Brain microvascular endothelial cell (primary cell): ENCODE measurements at places on chromosomes 7 and 10.

GRCh38 chr7:157752832-157753291, 416.1 kb downstream of the DNAJB6 start:
- DNase-seq: peak; percentile 8

GRCh38 chr7:35695473-35695850, 527 bp upstream of the HERPUD2 start:
- DNase-seq: no peak

DNA sequence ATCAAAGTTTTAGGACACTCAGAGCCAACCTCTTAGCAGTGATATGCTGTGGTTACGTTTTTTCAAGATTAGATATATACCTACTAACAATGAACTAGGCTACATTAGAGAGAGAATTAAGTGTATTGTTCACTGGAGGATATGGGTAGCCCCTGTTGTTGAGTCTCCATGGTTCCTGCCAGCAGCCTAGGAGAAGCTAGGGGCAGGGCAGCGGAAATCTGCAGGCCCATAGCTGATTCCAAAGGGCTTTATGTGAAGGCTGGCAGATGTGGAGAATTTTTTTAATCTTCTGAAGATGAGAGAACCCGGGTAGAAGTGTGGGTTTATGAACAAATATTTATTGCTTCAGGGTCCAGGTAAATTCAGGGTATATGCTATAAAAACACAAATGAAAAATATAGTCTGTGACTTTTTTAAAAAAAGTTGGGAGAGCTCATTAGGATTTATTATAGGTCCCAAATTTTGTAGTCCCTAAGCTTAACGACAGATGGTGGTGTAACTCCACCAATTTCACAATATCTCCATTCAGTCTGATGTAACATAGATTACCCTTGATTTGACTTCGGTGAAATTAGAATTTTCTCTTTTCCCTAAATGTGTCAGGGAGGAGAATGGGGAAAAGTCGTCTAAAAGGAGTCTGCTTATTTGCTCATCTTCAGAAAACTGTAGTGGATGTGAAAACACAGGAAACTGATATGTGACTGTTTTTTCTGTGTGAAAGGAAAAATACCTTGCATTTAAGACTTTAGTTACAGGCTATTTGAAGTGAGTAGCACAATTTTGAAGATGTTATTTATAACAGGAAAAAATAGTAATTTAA, 163.0 kb upstream of the PPP1R3A start:
- DNase-seq: peak; percentile 75

DNA sequence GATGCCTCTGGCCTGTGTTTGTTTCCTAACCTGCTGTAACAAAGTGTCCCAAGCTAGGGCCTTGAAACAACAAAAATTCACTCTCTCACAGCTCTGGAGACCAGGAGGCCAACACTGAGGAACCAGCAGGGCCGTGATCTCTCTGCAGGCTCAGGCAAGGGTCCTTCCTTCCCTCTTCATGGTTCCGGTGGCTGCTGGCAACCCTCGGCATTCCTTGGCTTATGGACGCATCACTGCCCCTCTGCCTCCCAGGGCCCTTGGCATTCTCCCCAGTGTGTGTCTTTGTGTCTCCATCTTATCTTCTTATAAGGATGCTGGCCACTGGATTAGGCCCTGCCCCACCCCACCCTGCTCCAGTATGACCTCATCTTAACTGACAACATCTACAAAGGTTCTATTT, 17.0 kb downstream of the CNPY1 start:
- no peak for DNase-seq

DNA sequence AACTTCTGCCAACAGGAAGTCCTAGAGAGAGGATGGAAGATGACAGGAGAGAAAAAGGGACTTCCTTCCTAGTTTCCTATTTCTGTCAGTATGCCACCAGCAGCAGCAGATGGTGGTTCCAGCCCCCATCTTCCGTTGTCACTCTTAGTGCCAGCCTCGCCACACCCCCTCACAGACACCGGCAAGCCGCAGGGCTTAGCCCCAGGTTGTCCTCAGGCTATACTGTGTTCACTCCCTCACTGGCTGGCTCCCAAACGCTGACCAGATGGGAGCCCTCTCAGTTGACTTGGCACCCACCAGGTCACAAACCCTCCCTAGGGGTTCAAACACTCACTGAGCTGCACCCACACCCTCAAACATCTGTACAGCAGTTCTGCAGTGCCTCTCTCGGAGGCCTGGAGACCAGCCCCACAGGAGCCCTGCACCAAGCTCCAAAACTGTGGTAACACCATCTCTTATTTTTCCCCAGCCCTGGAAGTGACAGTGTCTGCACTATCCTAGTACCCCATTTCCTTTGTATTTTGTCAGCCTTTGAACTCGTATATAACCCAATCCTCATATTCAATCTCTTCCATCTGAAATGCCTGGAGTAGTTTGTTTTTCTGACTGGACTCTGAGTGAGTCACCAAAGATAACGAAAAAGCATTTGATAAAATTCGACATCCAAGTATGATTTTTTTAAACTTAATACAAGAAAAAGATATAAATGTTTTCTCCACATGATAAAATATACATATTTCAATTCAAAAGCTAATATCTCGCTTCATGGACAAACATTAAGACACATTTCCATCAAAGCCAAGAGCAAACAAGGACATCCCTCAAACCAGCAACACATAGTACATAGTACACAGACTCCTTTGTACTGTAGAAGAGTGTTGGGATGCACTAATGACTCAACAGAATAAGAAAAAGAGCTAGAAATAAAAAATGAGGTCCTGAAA, 34.5 kb downstream of the SMURF1 start:
- peak; percentile 47 for DNase-seq

GRCh38 chr10:93342366-93342765, 139.8 kb downstream of the MYOF start:
- DNase-seq: no peak

- no peak for DNase-seq
Observed at GRCh38 chr10:83023662-83024061, 1115.6 kb upstream of the GHITM start.

- DNase-seq: no peak
Observed at GRCh38 chr10:123870260-123870659, 21.3 kb downstream of the CPXM2 start.

GRCh38 chr7:104775531-104775930, 238.5 kb upstream of the KMT2E start:
- no peak for DNase-seq

GRCh38 chr10:102016416-102016815, 39.6 kb downstream of the ARMH3 start:
- no peak for DNase-seq

- DNase-seq: no peak
Observed at GRCh38 chr10:52782554-52782953, 10.0 kb upstream of the MBL2 start.

GRCh38 chr10:117135480-117136140, 2.5 kb downstream of the VAX1 start:
- no peak for DNase-seq

GRCh38 chr7:35556515-35557471, 138.1 kb downstream of the HERPUD2 start:
- DNase-seq: no peak

GRCh38 chr7:120550494-120551048, 277.6 kb downstream of the KCND2 start:
- peak; percentile 46 for DNase-seq

DNA sequence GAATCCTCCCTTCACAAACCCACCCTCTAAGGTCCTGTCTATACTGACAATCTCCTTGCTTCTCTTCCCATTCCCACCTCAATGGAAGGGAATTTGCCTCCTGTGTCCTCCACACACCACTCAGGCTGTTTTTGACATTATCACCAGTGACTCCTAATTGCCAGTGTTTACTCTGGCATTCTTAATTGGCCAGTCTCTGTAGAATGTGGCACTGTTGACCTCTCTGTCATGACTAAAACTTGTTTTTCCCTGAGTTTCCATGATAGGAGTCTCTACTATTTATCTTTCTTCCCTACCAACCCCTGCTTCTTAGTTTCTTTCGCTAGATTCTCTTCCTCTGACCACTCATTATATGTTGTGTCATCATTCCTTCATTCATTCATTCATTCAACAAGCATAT, 12.1 kb downstream of the SLC16A12 start:
- DNase-seq: peak; percentile 16

DNA sequence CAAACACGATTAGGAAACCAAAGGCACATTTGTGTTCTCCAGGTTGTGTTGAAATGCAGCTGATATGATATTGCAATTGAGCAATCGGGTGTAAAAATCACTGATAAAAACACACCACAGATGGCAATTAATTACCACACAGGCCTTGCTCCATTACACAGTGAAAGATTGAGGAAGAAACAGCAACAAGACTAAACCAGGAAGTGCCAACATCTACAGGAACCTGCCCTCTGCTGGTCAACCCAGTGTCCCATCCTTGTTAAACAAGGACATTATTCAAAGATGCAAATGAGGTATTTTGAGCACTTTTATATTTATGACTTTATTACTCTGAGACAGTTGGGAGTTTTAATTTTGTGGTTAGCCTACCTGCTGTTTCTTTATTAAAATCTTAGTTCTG, 765.6 kb upstream of the GHITM start:
- peak; percentile 1 for DNase-seq

DNA sequence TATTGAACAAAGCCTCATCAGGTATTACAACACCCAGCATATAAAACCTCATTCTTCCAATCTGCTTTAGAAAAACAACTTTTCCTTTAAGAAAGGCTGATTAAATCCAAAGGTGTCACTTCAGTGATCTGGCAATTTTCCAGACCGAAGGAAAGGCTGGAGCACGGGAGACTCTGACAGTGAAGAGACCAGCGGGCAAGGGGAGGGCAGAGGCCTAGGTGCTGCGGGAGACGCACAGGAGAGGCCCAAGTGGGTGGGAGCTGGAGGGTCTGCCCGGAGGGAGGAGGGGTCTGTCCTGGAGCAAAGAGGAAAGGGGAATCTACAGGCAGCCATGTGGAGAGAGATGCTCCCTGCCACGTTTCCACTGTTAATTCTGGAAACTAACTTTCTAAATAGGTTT, 24.3 kb upstream of the PPP2R2D start:
- no peak for DNase-seq

GRCh38 chr7:112383671-112384417, 66.4 kb upstream of the IFRD1 start:
- DNase-seq: no peak

DNA sequence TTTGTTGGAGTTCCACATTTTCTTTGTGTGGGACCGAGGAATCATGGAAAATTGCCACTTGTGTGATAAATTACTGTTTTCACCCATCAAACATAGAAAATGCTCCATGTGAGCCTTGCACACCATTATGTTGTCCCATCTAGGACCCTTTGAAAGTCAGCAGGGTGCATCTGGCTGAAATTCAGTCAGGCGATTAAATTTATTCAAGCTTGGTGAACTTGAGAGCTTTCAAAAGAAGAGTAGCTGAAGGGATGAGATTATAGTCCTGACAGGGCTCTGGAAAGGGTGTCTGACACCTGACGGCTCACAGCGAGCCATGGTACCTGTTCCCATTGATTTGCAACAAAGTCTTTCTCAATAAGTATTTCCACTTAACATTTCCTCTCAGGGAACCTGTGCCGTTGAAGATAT, 399.7 kb upstream of the ETV1 start:
- no peak for DNase-seq

DNA sequence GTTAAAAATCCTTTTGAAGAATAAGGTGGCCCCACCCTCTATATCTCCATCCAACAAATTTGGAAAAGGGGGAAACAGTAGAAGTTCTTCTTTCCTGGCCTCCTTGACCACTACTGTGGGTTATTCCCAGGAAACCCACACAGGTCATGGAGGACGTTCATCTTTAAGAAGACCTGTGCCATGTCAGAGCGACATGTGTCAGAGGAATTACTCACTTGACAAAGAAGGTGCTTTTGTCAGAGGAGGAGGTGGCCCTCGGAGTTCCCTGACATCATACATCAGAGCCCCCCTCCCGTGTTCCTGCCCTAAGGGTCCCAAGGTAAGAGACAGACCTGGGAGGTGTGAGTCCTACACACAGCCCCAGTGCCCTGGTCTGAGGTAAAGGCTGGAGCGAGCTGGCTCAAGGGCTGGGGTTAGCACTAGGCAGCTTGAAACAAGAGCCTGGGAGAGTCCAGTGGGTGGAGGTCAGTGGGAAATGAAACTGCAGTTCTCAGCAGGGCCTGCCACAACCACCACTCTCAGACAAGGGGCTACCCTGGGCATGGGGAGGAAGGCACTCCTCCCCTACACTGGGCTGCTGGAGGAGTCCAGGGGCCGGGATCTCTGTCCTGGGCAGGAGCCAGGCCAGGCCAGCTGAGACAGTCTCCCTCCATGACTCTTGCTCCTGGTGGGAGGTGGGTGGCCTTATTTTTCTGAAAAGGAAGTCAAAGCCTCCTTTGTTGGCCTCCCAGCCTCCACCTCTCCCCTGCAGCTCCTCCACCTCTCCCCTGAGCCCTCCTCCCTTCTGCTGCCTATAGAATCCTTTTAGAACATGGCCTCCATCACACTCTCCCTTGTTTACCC, 21.8 kb upstream of the ZMIZ1 start:
- DNase-seq: no peak

DNA sequence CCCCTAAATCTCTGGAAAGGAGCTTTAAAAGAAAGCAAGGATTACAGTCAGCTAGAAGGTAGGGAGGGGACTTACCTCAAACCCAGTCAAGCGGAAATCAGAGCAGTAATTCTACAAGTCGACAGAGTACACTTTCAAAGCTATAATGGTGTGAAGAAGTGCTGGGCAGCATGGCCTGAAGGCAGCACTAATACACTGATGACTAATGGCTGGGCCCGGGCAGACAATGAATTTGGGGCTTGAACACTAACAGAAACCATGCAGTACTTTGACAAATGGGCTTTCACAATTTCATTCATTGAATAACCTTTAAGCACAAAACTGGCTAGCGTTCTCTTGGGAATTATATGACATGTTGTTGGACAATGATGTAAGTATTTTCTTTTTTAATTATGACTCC, 4.7 kb downstream of the GLI3 start:
- DNase-seq: no peak

- DNase-seq: no peak
Observed at GRCh38 chr7:117173035-117173770, 149.7 kb downstream of the WNT2 start.

DNA sequence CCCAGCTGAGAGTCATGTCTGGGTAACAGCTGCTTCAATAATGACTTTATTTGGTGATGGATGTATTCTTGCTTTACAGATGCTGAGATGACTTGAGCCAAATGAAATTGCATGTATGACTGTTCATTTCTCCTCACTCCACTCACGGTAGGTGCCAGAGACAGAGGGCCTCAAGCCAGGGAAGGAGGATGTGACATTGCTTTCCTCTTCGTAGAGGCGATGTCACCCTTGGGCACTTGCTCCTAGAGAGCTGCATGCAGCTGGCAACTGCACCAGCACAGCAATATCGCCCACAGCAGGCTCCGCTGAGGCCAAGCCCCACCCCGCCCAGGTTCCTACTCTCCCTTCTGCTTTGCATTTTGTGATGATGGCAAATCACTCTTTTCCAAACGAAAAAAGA, 116.6 kb upstream of the AOAH start:
- DNase-seq: no peak

DNA sequence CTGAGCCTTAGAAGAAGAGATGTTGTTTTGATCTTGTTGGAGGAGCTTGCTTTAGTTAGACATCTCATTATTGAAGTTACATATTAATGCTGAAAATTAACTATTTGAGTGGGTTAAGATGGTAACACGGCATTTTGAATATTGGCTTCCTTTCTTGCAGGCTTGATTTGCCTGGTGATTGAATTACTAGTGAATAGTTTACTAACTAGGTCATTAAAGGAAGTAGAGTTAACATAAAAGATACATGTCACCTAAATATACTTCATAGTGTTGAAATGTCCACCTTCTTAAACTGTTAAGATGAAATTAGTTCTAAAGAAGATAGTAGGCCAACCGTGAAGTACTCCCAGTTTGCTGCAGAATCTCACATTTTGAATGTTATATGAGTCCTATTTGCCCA, 18.5 kb downstream of the MPLKIP start:
- no peak for DNase-seq
